ENCODE measurements at places on chromosomes 5 and 9.

GRCh38 chr9:92616655-92617111, 53.2 kb downstream of the IPPK start:
- no peak for DNase-seq

DNA sequence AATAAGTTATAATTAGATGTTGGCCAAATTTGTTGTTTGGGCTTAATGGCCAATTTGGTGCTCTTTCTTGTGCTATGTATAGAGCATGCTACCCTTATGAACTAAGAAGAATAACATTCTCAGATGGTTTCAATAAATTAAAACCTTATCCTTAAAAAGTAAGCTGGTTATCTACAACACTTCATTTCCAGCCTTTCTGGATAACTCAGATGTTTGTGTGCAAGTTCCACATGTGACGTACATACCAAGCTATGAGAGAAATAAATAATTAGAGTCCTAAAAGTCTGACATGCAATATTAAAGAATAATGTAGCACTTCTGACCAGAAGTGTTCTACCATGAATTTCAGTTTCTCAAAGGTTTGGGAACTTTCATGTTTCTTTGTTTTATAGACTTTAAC, 11.7 kb downstream of the MTREX start:
- no peak for DNase-seq

DNA sequence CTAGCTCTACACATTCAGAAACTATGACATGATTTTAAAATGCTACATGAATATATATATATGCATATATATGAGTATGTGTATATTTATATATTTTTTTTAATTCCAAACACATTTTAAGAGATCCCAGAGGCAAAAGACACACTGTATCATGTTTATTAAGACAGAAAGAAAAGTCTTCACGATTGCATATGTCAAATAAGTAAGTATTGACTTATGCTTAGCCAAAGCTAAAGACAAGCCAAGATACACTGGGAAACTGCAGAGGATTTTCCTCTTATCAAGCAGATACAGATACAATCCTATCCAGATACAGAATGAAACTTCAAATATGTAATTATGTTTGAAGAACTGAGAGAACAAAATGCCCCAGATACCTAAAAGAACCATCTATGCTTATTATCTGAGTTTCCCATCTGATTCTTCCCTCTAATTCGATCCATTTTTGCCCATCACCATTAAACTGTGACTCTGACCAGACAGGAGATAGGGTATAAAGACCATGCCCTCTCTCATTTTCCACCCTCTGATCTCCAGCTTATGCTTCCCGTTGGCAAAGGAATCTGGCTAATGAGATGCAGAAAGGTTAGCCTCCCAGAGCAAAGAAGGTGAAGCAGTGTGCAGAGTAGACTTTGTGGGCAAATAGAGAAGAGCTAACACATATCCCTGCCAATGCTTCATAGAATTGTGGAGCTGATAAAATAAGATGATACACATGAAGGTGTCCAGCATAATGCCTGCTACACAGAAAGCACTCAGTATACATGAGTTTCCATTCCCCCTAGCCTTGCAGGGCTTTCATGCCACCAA, 131.0 kb upstream of the TARS1 start:
- no peak for DNase-seq

GRCh38 chr9:131733541-131734061, 6.3 kb downstream of the RAPGEF1 start:
- DNase-seq, result no peak

DNA sequence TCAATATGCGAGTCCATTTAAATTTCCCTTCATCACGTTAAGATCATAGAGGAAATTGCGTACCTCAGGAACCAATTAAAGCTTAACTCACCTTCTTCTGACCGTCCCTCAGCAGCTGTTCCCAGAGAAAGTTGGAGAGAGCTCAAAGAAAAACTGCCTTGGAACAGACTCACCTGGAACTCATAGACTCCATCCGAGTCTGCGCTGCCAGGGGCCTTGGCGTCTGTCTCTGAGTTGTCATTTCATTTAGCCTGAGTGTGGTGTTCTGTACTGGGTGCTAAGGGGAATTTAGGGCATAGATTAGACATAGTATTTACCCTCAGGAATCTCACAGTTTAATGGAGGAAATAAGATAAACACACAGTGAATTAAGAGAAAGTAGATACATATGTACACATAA, 892.7 kb downstream of the TLE1 start:
- no peak for DNase-seq

GRCh38 chr5:36607114-36607571, 737 bp downstream of the SLC1A3 start:
- peak; percentile 72 for DNase-seq

GRCh38 chr9:127128341-127129072, 6.1 kb upstream of the ANGPTL2 start:
- DNase-seq, result no peak

GRCh38 chr9:23590276-23591000, 235.6 kb downstream of the ELAVL2 start:
- no peak for DNase-seq
